Fibroblast of skin of right quadriceps (primary cell): ENCODE measurements at places on chromosomes 5 and 9.

DNA sequence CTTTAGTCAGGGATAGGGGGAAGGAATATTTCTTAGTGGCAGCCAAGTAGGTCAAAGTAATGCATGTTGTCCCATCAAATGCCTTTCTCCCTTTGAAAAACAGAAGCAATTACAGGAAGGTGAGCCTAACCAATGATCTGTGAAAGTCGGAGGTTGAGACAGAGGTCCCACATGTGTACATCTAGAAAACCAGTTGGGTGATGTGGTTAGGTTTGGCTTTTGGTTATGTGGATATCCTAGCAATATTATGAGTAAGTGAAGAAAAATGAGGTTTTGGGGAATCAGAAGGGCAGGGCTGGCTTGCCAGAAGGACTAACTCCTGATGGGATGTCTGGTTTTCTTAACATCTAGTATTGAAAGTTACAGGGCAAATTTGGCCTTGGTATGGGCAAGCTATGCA lies 63.4 kb upstream of the PALM2AKAP2 start:
- DNase-seq: no peak

DNA sequence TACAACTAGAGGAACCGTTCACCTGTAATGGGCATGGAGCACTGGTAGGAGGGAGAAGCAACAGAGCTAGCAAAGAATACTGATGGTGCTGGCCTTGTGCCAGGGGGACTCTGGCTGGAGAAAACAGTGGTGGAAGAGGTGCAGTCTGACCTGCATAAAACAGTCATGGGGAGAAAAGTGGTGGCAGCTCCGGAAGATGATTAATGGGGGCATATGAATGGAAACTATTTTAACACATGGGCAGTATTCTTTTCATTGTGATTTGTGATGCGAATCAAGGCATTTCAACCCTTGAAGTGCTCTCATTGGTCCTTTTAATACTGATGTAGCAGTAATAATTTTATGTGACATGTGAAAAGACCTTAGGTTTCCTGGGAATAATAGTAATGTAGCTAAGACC lies 219.6 kb downstream of the ADAMTS6 start:
- DNase-seq: peak; percentile 3

DNA sequence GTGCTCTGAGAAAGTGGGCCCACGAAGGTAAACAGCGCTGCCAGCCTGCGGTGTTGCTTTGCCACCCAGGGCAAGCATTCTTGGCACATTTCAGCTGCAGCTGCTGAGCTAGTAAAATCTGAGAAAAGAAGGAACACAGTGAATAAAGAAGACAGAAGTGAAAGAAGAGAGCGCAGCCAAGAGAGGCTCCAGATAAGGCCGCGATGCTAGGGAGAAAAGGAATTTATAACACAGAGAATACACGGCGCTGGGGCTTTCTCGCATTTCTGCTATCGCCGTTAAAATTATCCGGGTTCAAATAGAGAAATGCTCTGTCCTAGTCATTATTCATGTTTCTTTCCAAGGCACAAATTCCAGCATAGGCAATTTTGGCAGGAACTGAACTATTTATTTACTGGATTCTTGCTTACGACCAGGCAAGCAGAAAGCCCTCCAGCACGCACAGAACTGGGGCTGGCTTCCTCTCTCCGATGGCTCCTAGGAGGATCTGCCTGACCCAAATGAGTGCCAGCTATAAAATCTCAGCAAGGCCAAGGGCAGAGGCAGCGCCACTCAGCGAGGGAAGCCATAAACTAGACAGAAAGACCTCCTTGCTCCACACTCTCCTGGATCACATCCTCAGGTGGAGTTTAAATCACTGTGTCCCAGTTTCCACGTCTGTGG lies 111.2 kb downstream of the ATPSCKMT start:
- DNase-seq: no peak

DNA sequence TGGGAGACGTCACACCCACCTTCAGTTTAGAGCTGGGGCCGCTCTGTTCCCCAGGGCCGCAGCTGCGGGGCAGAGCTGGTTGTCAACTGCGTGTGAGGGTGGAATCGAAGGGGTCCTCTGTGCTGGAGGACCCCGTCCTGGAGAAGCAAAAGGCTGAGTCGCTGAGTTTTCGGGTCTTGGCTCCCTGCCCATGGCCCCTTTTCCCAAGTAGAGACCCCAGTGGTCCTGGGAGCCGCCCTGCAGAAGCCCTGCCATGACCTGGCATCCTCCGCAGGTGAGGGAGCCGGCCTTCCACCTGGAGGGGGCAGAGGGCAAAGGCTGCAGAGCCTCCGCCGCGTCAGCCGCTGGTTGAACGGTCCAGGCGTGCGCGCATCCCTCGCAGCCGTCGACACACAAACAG lies 90.4 kb upstream of the COL5A1 start:
- DNase-seq: no peak

GRCh38 chr5:88879724-88880123 lies 3.3 kb downstream of the MEF2C start:
- no peak for DNase-seq

DNA sequence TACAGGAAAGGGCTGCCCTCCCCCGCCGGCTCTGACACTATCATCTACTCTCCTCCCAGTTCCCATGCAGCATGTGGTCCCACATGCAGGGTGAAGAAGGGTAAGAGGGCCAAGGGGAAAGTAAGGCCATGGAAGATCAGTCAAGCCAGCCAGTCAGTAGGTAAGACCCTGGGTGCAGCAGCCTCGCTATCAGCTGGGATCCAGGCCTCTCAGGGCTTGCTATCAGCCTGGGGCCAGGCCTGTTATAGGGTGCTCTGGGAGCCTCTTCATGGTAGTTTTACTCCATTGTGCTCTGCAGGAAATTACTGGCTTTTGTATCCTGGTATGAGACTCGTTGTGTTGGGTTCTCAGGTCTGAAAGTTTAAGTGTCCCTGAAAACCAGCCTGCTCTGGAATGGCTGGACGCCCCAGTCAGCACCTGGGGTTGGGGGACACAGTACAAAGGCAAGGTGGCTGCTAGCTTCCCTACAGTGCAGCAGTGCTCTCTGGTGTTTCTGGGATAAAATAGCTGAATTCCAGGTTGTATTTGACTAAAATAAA lies 21.4 kb downstream of the SLC22A4 start:
- no peak for DNase-seq

DNA sequence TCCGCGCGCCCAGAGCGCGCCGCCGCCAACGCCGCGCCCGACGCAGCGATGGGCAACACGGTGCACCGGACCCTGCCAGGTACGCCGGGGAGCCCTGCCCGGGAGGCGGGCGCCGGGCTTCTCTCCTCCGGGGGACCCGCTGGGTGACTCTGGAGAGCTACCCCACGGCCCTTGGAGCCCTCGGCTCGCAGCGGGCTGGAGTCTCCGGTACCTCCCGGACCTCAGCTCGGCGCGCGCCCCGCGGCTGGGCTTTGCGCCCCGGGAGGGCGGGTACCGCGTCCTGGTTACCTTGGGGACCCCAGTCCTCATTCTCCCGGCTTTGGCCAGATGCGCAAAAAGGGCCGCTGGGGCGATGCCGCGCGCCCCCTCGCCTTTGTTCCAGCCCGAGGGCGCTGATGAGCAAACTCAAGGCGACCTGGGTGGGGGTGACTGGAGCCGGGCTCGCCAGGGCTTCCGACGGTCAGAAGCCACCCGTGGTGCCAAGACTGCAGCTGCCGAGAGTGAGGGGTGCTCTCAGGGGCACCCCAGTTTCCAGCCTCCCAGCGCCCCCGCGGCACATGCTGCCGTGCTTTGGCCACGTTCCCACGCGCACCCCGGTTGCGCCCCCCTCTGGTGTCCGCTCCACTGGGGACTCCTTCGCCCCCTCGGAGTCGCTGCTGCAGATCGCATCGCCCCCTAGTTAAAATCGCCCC lies 442 bp downstream of the NEURL1B start:
- DNase-seq: no peak

DNA sequence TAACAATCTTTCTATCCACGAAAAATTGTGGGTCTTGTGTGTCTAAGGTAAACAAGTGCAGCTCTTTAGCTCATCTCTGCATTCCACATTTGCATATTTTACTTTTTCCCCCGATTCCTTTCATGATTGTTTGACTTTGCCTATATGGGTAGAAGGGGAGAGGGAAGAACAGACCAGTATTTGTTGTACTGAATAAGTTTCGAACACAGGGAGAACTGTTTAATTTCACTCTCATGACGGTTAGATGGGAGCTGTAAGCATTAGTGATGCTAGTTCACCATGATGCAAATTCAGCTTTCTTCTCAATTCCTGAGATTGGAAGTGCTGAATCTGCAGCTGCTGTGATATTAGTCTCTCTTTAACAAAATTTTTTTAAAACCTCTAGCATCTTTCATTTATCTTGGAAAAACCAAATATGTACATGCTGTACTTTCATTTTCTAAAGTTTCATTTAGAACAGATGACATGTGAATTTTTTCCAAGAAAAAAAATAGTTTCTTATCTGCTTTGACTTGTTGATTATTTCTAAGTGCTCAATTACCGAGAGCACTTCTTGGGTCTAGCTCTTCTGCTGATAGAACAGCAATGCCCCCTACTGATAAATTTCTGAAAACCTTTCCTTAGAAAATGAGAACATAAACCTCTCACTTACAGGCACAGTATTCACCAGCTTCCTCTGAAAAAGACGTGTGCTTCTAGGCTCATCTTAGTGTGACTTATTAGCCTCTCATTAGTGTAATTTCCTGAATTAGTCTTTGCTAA lies 149.5 kb downstream of the BAAT start:
- DNase-seq: peak; percentile 9

- no peak for DNase-seq
These were observed 306.1 kb upstream of the ZNF608 start for GRCh38 chr5:125052584-125052983.

GRCh38 chr9:95545831-95546567 lies 29.2 kb upstream of the PTCH1 start:
- no peak for DNase-seq

GRCh38 chr5:4191703-4192102 lies 596.1 kb downstream of the IRX1 start:
- no peak for DNase-seq

- DNase-seq: peak; percentile 37
These were observed 57.9 kb upstream of the PPP3R2 start for GRCh38 chr9:101652601-101653175.

DNA sequence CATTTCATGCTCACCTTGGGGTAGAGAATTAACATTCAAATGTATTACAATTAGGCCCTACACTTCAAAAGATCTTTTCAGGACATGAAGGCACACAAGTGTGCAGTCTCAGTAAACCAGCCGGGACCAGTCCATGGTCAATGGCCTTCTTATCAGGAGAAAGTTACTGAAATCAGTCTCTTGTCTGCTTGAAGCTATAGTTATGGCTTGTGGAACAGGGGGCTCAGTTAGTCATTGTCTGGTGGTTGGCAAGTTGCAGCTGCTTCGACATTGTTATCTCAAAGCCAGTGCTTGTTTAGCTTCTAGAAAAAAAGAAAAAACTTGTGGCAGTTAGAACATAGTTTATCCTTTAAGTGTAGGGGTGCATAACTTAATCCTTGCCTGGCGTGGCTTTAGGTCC lies 213.1 kb upstream of the ACO1 start:
- no peak for DNase-seq

GRCh38 chr5:140791089-140791488 lies 3.6 kb upstream of the PCDHA2 start:
- DNase-seq: no peak

DNA sequence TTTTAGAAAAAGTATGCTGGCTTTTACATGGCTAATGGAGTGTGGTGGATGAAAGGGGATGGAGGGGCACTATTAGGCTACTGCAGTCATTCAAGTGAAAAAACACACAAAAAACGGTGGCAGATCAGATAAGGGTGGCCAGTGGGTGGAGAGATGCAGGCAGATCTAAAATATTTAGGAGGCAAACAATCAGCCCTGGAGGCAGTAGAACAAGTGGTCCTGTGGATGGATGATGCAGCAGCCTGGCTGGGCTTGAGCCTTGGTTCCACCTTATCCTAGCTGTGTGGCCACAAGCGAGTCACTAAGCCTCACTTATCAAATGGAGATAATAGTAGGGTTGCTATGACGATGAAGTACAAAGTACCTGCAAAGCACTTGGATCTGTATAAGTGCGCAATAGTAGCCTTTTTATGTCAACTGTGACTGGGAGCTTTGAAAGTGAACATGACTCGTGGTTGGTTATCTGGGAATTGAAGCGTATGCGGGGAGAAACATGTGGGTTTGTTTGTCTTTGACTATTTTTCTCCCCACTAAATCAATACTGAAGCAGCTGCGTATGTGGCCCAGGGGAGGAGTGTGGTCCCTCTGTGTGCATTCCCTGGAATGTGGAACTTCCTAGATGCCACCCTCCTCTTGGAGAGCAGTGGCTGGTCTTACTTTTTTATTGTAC lies 20.2 kb downstream of the NSG2 start:
- no peak for DNase-seq

DNA sequence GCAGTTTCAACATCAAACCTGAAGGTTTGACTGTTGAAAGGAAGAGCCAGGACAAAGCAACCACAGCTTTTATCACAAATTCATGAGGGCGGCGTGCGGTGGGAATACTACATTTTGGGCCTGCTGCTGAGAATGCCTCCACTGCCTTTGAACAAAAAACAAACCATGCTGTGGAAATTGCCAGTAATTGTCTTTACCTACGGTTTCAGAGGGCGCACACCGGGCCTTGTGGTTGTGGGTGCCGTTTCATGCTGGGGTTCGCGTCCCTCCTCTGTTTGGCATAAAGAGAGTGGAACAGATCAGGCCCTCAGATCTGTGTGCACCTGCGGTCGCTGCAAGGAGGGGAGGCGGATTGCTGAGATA lies 27.6 kb upstream of the TCF7 start:
- DNase-seq: no peak

- no peak for DNase-seq
These were observed 650.3 kb downstream of the SEMA5A start for GRCh38 chr5:8895599-8895998.

GRCh38 chr5:22842574-22842973 lies 10.6 kb downstream of the CDH12 start:
- no peak for DNase-seq

DNA sequence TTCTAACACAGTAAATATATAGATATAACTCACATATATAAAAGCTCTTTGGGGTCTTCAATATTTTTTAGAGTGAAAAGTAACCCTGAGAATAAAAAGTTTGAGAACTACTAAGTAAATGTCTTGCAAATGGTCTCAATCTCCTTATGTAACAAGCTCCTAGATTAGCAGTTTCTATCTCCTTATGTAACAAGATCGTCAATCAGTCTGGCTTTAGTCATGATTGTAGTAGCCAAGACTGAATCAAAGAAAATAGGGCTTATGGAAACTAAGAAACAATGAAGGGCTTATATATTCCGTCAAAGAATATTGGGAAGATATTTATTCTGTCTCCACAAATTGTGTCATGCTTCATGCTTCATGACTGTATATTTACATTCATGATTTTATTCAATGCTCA lies 22.4 kb upstream of the FREM1 start:
- DNase-seq: no peak

- DNase-seq: no peak
These were observed 43.3 kb downstream of the TLR4 start for GRCh38 chr9:117747386-117747970.

GRCh38 chr9:99035313-99035712 lies 69.6 kb upstream of the TGFBR1 start:
- DNase-seq: no peak
